Stimulated activated CD4-positive, alpha-beta T cell treated with anti-CD3 and anti-CD28 coated beads, TNF-alpha, amount 100 ng/mL, for 1 hour (primary cell): ENCODE measurements at places on chromosomes 4 and X.

DNA sequence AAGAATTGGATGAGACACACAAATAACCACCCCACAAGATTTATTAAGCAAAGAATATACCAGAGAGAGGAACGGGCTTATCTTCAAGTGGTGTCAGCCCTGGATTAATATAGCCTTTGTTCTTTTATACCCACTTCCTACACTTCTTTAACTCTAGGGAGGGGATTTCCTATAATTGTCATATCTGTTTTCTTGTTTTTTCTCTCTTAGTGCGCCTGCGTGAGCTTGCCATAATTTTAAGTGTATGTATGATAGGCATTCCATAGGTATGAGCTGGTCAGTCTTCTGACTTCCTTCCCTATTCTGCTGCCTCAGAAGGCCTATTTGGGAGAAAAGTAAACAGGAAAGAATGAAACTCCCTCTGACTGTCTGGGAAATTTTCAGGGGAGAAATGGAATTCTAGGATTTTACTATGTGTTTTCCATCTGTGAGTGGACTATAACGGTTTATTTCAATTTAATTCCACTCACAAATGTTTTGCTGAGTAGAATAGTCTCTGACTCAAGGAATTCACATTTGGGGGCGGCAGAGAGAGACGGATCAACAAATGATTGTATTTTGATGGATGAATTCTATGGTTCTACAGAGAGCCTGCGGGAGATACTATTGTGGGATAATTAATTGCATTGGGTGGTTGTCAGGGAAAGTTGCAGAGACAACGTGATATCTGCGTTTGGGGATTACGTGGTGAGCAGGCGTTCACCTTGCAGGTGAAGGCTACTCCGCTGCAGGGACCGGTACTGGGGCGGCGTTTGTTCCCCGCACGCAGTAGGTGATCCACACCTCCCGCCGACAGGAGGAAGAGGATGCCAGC lies 626 bp upstream of the CEP135 start:
- DNase-seq = peak; percentile 15

GRCh38 chr4:104449537-104449936 lies 45.2 kb downstream of the CXXC4 start:
- DNase-seq = no peak

DNA sequence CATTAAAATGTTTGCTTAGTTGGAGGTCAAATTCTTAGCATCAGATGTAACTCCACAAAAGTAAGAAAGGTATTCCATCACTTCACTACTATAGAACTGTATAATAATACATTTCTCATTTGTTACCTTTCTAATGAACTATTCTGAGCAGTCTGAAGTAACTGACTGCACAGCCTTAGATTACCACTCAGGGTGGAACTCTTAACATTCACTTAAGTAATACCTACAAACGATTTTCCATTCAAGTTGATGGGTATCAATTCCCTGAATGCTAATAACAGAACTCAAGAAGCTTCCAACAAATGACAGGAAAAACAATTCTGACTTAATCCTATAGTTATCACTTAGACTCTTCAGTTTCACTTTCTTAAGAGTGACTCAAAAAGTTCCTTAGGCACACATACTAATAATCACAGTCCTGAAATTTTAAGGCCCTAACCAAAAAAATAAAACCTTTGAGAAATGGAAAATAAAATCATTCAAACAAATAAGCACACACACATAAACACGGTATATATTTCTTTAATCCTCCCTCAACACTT lies 20.9 kb downstream of the HNRNPD start:
- DNase-seq = no peak

DNA sequence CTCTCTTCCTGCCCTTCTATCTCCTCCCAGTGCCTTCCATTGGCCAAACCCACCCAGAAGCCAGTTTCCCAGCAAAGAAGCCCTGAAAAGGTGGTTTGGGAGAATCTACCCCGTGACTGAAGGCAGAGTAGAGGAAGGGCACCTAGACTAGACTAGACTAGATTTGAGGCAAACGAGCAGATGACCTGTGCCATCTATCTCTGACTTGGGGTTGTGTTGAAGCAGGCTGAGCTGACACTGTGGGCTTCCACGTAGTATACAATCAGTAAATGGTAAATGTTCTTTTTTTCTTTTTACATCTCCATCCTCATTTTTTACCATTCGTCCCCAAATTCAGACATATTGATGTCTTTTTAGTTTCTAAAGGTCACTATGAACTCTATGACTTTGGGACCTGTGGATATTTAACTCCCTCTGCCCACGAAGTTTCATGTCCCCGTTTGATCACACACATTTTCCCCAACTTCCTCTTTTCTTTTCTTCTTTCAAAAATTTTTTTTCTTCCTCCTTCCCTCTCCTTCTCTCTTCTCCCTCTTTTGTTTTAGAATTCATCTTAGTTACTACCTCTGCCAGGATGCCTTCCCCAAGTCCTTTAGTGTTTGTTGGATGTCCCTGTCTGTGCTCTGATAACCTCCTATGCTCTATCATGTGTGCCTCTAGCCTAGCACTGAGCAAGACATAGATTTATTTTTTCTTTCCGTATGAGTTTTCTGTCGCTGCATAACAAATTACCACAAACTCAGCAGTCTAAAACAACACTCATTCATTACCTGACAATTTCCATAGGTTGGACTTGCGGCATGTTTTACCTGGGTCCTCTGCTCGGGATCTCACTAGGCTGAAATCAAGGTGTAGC lies 6.2 kb upstream of the AFF1 start:
- no peak for DNase-seq

- no peak for DNase-seq
Observed at GRCh38 chr4:177405508-177405907, 36.7 kb downstream of the AGA start.

DNA sequence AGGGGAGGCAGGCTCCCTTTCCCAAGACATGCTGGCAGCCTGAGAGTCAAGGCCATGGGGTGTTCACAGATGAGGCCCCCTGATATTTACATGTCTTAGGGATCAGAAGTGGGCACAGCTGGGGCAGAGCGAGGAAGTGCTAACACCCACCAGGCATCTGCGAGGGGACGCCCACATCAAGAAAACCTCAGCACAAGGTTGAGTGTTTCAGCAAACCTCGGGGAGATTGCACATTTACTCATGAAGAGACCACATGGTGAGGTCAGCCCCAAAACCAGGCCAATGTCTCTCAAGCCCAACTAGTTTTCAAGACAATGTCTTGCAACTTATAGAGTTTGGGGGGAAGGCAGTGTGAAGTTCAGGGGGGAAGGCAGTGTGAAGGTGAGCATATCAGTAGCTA lies 55.2 kb downstream of the CLNK start:
- no peak for DNase-seq

DNA sequence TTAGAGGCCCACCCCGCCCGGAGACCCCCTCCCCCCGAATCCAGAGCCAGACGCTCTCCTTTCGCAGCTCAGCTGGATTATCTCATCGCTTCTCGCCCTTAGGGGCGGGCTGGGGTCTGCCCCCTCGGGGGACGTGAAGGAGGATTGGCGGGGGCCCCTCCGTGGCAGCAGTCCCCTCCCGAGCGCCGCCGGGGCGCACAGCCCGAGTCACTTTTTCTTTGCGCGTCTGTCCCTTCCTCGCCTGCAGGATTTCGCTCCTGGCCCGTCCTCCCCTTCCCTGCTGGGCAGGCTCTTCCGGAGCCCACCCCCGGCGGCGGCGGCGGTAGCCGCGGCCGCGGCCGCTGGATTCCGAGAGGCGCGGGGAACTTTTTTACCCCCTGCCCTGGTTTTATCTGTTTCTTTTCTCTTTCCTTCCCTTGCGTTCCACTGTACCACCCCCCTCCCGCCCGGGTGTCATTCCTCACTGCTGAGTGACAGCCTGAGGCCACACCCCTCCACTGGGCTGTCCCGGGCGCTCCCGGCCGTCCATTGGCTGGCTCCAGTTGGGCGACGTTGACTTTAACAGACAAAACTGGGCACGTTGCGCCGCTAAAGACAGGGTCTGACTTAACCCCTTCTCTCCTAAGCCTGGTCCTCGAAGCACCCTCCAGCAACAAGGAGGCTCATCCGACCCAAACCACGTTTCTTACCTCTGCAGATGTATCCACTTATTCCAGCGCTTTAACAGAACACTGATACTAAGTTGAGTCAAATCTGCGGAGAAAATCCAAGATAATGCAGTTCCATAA lies 492 bp upstream of the NKX3-2 start:
- no peak for DNase-seq

GRCh38 chrX:19462879-19463278 lies 52.4 kb downstream of the MAP3K15 start:
- no peak for DNase-seq

- no peak for DNase-seq
Observed at GRCh38 chrX:16665089-16665488, 15.1 kb downstream of the S100G start.

- DNase-seq = no peak
Observed at GRCh38 chr4:11261066-11261850, 167.4 kb downstream of the HS3ST1 start.

- DNase-seq = no peak
Observed at GRCh38 chr4:119498527-119498926, 130.1 kb downstream of the PDE5A start.

- no peak for DNase-seq
Observed at GRCh38 chrX:21816136-21816535, 23.3 kb upstream of the MBTPS2 start.

DNA sequence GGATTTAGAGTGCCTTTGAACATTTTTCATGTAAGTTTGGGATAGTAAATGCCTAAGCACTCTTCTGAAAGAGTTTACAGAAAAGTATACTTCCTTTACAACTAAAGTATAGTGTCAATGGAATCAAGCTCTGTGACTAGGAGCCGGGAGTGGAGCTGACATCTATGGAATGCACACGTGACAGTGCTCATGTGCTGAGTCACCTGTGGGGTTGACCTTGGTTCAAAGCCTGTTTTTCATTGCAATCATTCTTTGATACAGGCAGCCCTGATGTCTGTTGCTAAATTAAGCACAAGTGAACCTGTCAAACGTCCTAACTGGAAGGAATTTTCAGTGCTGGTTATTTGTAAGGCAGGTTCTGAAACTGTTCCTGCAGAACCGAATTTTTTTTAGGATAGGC lies 82.5 kb downstream of the GPAT3 start:
- DNase-seq = no peak

- no peak for DNase-seq
Observed at GRCh38 chrX:74242484-74243138, 61.4 kb upstream of the ZCCHC13 start.

- no peak for DNase-seq
Observed at GRCh38 chrX:10030570-10030969, 63.4 kb downstream of the CLDN34 start.

DNA sequence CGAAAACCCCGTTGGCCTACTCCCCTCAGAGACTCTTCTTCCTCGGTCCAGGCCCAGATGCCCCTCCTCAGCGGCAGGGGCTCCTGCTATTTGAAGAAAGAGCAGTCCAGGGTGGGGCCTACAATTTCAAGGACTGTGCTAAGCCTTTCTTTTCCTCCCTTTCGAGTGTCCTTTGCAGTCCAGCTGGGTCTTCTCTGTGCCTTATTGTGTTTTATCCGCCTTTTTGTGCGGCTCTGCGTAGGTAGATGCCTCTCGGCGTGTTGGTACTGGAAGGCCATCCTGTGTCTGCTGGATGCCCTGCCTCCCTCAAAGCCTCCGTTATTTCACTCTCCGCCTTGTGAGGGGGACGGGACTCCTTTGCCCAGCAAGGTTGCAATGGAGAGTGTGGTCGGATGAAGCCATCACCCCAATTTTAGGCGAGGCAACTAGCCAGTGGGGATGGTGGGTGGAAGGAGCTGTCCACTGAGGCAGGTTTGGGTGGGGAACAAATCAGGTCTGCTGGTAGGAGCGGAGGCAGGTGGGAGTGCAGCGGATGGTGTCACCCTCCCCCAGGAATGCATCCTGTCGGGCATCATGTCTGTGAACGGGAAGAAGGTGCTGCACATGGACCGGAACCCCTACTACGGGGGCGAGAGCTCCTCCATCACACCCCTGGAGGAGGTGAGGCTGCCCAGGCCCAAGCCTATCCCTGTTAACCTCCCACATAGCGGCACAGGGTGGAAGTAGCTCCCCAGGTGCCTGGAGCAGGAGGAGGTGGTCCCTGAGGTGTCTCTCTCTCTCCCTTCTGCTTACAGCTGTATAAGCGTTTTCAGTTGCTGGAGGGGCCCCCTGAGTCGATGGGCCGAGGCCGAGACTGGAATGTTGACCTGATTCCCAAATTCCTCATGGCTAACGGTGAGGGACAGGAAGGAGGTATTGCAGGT lies 1.3 kb downstream of the GDI1 start:
- no peak for DNase-seq

DNA sequence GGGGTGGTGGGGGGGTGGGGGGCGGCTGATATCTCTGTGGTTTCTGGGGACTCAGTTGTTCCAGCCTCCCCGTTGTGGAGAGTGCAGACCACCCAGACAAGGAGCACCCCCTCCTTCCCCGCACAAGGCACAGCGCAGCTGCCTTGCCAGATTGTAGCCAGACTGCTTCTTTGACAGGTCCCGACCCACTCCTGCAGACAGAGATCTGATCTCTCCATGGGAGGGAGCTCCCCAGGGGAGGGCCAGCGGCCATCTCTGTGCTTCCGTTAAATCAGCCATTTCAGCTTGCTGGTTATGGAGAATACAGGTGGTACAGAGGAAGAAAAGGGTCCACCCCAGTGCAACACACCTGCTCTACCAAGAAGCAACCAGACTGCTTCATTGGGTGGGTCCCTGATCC lies 80.8 kb downstream of the FGF16 start:
- no peak for DNase-seq

GRCh38 chr4:186190581-186191199 lies 677 bp upstream of the CYP4V2 start:
- DNase-seq = peak; percentile 18

GRCh38 chrX:110050901-110051300 lies 48.0 kb downstream of the TMEM164 start:
- no peak for DNase-seq

GRCh38 chr4:89751416-89751815 lies 85.5 kb downstream of the SNCA start:
- no peak for DNase-seq

- no peak for DNase-seq
Observed at GRCh38 chr4:150302553-150302952, 224.3 kb downstream of the DCLK2 start.

- no peak for DNase-seq
Observed at GRCh38 chr4:42395595-42395994, 1.7 kb upstream of the SHISA3 start.

DNA sequence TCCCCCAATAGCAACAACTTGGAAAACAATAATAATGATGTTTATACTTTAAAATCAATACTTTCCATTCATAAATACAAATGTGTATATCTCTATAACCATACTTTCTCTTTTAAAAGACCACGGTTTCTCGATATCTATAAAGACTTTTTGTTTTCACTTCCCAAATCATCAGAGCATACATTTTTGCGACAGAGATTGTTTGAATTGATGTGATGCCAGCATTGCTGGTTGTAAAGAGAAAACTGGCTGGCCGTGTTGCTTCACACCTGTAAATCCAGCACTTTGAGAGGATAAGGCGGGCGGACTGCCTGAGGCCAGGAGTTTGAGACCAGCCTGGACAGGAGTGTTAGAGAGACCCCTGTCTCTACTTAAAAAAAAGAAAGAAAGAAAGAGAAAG lies 77.6 kb upstream of the ZNF518B start:
- DNase-seq = no peak

DNA sequence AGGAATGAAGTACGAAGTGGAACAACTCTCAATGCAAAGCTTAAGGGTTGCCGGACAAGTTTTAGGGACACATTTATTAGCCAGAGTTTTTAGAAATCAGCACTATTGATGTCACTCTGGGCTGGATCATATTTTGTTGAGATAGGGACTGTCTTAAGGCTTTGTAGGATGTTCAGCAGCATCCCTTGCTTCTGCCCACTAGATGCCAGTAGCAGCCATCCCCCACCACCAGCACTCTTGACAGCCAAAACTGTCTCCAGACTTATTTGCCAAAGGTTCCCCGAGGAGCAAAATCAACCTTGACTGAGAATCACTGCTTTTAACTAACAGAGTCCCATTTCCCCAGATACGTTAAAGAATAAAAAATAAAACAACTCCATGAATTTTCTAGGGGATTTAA lies 1497.3 kb downstream of the STIM2 start:
- no peak for DNase-seq
